RCC 7860 (cell line): ENCODE measurements at places on chromosomes 13 and 19.

DNA sequence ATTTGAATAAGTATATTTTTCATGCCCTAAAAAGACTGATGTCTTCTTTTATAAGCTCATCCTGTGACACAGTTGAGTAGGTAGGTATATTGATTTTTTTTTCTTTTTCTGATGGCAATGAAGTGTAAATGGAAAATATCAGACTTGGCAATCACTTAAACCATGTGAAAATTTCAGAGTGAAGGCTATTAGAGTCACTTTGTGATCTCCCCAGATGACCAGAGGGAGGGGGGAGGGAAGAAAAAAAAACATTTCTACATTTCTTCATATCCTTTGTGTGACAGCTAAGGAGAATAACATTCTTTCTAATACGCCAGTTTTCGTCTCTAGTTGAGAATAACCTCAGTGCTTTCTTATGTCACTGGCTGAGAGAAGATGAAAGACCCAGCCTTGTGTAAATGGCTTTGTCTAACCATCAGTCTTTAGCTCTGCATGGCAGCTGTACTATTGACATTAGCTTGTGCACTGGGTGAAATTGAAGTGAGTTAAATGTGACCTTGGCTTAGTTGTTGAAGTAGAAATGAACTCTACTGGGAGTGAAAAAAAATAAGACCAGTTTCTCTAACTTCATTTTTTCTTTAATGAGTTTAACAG is 332.1 kb upstream of the DACH1 start:
- DNase-seq, result no peak

DNA sequence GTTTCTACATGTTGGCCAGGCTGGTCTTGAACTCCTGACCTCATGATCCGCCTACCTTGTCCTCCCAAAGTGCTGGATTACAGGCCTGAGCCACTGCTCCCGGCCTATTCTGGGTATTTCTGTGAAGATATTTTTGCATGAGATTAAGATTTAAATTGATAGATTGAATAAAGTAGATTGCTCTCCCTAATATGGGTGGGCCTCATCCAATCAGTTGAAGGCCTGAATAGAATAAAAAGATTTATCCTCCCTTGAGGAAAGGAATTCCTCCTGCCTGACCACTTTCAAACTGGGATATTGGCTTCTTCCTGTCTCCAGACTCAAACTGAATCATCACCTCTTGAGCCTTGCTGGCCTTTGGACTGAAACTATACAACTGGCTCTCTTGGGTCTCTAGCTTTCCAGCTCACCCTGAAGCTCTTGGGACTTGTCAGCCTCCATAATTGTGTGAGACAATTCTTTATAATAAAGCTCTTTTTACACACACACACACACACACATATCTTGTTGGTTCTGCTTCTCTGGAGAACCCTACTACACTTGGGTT is 36.1 kb upstream of the CXCL17 start:
- no peak for DNase-seq

GRCh38 chr19:1512671-1513498 is at the start of gene ADAMTSL5:
Gene ADAMTSL5 (minus strand): TSS chr19:1513019. CDS start chr19:1510943, 2,076 bp downstream.
- DNase-seq, result peak; percentile 47

DNA sequence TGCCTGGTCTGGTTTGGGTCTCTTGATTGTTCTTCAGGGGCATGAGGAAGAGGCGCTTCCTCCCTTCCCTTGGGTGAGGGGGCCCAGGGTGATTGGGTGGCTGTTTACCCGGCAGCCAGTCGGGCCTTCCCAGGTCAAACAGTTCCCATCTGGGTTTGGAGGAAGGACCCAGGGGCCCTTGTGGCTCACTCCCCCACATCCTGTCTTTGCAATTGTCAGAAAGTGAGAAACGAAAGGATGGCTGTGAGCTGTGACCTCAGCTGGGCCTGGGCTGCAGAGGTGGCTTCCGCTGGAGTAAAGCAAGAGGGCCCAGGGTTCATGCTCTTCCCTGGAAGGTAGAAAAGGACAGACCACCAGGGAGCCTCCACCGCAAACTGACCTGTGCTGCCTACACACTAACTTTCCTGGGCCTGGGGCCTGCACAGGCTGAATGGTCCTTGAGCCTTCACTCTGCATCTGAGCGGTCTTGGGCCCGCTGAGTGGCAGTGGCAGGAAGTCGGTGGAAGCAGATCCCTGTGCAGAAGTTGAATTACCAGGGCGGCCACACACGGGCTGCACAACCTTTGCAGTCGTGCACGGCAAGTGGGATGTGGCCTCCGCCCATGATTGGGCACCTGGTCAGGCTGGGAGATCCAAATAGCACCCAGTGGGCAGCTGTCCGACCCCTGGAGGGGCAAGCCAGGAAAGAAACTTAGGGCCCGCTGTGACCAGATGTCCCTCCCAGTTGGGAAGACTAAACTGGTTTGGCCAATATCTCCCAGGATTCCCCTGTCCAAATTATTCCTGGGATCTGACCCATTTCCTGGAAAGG is 5.3 kb upstream of the CD79A start:
- DNase-seq, result no peak

DNA sequence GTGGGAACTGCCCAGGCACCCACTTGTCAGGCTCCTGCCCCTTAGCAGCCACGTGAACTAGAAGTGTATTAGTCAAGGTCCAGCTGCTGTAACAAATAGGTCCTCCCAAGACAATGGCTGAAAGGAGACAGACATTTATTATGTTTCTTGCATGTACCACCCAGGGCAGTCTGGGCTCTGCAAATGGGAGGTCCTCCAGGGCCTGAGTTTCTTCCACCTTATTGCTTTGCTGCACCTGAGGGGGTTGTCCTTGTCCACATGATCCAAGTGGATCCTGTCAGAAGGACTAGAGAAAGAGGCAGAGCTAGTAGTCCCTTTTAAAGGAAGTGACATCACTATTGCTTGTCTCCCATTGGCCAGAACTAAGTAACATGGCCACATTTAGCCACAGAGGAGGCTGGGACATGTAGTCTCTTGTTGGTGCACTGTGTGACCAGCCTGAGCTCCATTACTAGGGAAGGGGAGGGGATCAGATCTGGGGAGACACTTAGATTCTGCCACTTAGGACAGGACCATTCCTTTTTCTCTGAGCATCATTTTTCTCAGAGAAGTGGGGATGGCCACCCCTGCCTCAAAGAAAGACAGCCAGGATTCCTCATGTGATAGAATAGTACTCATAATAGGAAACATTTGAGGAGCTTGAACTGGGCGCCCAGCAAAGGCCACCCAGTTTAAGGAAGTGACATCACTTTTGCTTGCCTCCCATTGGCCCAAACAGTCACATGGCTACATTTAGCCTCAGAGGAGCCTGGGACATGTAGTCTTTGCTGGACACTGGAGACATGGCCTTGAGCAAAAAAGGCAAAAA is 15.1 kb downstream of the CC2D1A start:
- peak; percentile 28 for DNase-seq
